ENCODE measurements at places on chromosomes 2 and 18.

- no peak for DNase-seq
Observed at GRCh38 chr2:211354481-211354880, 798.1 kb downstream of the CPS1 start.

DNA sequence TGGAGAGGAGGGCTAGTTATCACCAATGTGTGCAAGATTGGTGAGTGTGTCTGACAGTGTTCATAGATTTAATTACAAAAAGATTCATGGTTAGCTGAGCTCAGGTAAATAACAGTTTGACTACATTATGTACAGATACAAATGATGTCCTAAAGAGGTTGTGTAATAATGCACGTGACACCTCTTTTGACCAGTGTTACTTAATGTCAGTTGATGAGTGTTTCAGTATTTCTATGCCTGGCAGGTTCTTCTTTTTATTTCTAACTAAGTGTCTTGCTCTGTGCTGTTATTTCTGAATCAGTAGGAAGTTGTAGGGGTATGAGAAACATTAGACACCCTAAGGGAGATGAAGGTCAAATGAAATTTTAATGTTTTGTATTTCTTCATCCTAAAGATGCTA, 7.9 kb upstream of the INHBB start:
- no peak for DNase-seq

DNA sequence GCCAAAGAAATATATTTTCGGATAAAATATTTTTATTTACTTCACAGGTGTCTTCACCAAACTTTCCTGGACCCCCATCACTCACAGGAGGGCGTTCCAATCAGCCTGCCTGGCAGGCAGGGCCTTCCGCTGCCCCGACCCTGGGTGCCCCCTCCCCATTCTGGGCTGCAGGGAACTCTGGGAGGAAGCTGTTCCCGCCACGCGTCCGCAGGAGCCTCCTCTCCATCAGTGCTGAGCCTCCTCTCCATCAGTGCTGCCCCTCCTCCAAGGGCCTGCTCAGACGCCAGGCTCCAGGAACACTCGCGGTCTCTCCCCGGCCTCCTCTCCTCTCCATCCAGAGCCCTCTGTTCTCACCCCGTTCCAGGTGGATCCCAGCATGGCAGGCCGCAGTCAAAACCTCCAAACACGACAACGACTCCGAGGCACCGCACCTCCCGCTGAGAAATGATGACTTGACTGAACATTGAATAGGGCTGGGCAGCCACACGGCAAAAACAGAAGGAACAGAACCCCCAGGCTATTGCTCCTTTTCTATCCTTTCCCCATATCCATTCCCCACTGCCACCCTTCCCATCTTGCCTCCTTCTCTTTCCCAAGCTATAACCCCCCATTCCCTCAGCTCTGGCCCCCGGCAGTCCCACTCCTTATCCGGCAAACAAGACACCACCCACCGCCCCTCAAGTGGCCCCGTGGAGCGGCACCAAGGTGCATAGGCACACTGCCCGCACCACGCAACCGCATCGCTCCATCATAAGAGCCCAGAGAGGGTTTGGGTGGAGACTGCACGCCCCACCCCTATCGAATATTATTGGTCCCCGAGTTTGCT, 268.6 kb upstream of the RAB6C start:
- no peak for DNase-seq

DNA sequence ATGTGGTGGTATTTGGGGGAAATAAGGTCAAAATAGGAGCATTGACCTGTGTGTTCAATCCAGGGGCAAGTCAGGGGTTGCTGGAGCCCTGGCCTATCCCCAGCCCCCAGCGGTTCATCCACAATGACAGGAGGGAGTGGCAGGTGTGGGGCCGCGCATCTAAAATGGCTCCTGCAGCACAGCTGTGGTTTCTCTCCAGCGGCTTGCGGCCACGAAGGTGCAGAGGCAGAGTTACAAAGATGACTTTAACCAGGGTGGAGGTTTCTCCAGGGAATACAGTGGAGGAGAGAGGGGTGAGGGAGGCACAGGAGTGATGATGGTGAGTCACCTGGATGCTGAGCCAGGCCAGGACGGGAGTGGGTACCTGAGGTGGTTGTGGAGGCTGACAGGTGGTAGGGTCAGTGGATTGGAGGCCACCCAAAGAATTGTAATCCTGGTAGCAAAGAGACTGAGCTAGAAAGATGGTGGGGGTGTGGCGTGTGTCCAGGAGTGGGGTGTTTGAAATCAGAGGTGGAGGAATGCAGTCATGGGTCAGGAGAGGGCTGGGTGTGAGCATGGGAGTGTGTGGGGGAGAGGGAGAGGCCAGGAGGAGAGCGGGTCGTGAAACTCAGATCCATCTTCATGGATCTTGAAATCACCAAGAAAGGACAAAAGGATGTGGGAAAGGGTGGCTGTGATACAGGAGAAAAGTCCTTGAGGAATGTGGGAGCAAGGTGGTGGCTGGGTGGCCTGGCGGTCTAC, 83.2 kb downstream of the CTIF start:
- no peak for DNase-seq

DNA sequence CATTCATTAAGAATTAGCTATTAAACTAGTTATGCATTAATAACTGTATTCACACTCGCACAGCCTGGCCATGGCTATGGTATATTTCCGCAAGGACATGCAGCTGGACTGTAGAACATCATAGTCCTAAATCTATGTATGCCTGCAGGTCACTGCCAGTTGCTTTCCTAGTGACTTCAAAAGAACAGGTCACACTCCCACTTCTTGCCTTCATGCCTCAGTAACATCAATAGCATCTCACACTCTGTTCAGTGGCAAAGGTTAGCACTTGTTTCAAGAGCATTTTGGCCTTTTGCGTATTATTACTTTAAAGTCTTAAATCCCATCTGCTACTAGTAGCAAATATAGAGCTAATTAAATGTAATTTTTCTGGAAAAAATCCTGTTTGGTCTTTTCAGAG, 131.4 kb upstream of the DCC start:
- no peak for DNase-seq

GRCh38 chr18:73842795-73843394, 304.7 kb downstream of the FBXO15 start:
- peak; percentile 6 for DNase-seq

GRCh38 chr2:9249020-9249800, 42.6 kb downstream of the ASAP2 start:
- DNase-seq = no peak

- DNase-seq = no peak
Observed at GRCh38 chr2:26946841-26947784, 23.3 kb upstream of the MAPRE3 start.

DNA sequence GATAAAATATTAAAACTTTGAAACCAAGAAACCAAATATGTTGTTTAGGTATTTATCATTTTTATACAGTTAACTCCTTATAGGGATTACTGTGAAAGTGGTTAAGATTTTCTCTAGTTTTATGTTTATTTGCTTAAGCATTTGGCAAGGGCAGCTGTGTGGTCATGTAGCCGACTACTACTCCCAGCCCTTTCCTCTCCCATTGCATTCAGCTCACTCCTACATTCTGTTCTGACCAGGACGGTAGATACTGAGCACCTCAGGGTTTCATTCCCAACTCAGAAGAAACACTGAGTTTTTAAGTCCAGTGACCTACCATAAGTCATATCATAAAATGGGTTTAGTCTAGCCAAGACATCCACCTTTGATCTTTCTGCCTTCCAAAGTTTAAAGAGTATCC, 19.8 kb downstream of the FZD5 start:
- DNase-seq = no peak

DNA sequence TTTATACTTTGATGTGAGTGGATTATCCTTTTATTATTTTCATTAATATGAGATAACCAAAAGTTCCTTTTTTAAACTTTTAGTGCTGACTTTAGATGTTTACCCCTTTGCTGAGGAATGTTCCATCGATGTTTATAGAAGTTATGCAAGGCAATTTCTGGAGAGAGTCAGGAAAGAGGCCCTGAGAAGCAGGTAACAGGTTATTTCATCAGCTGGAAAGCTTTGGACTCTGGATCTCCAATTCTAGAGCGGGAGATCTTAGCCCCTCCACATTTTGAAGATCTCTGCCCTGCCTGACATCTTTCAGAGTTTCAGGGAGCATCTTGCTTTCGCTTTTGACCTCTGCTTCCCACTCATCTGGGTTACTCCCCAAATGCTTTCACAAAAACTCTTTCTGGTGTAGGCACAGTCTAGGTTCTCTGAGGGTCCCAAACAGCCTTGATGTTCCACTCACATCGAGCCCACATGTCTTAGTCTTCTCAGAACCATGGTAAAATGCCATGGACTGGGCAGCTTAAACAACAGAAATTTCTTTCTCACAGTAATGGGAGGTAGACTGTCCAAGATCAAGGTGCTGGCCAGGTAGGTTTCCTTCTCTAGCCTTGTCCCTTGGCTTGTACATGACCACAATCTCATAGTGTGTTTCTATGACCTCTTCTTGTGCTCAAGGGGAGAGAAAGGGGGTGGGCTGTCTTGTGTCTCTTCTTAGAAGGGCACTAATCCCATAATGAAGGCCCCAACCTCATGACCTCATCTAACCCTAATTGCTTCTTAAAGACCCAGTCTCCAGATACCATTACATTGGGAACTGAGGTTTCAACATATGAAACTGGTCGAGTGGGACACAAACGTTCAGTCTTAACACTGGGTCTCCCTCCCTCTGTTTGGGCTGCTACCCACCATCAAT, 87.1 kb downstream of the DOK6 start:
- DNase-seq = no peak

DNA sequence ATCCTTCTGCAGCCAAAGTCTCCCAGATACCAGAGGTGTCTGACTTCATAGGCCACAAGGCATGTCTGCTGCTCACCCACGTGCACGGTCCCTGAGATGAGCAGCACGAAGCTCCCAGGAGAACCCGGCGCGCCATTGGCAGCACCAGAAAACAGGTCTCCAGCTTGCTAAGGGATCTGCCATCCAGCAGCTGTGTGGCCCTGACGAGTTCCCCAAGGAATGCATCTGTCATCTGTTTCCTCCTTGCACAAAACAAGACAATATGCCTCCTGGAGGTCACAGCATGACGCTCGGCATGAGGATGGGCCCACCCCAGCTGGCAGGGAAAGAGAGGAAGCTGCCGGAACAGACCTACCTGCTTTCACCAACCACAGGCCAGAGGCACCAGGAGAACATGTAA, 29.2 kb downstream of the HS6ST1 start:
- DNase-seq = no peak

GRCh38 chr2:28045676-28046351, 155.3 kb downstream of the BABAM2 start:
- DNase-seq = no peak

DNA sequence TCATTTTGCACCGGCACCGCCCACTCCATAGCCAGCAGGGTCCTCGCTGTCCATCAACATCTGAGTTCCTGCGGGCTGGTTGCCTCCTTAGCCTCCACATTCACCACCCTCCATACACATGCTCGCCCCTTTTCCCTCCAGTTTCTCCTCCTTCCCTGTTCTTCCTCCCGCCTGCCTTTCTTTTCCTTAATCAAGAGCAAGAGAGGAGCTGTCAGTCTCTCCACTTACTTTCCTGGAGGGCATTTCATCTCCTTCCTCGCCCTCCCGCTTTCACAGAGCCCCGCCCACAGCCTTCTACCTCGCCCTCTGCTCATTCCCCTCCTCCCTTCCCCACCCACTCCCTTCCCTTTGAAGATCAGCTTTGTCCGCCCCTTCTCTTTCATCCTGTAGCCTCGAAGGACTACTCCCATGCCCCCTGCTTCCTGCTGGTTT, 13.8 kb upstream of the ZBTB7C start:
- no peak for DNase-seq

GRCh38 chr18:11826836-11827235, 24.4 kb upstream of the CHMP1B start:
- DNase-seq = no peak

GRCh38 chr2:236689981-236690380, 120.4 kb downstream of the ACKR3 start:
- no peak for DNase-seq

DNA sequence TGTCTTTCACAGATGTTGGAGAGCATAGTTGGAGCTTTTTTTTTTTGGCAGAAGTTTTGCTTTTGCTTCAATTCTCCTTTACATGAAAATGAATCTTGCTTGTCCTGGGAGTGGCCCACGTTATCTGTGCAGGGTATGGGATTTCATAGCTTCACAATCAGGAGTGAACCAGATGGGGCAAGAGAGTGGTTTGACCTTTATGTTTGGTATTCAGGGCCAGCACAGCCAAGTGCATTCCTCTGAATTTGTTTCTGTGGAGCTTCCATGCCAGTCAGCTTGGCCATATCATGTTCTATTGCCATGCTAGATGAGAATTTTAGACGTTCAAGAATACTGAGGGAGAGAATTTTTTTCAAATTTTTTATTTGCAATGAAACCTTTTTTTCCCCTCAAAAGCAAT, 116.6 kb downstream of the PRPF40A start:
- DNase-seq = no peak

GRCh38 chr2:143230506-143231253, 101.5 kb downstream of the ARHGAP15 start:
- no peak for DNase-seq

DNA sequence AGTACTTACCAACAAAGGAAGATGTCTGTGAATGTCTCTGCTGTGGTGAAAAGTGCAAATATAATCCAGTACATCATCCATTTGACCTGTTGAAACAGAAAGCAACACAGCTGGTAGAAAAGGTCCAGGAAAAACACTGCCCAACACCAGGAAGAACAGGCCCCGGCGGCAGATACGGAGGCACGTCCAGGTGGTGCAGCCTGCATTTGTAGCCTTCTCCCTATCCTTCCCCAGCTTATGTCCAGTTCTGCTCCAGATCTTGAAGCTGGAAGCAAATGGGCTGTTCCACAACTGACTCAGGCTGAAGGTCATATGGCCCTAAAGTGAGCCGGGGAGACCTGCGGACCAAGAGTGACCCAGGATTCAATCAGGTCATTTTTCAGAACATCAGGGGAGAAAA, 64.7 kb downstream of the MRPL35 start:
- DNase-seq = no peak

GRCh38 chr2:85110991-85111560, 22.1 kb upstream of the TCF7L1 start:
- DNase-seq = no peak

- no peak for DNase-seq
Observed at GRCh38 chr2:101500860-101501259, 25.9 kb upstream of the RFX8 start.

GRCh38 chr2:143875295-143876233, 644.4 kb downstream of the ZEB2 start:
- DNase-seq = no peak

GRCh38 chr2:85737481-85737880, 16.3 kb upstream of the ATOH8 start:
- no peak for DNase-seq

- no peak for DNase-seq
Observed at GRCh38 chr2:147231081-147231480, 613.7 kb upstream of the ACVR2A start.

GRCh38 chr18:3120356-3120755, 99.4 kb downstream of the MYOM1 start:
- DNase-seq = no peak

GRCh38 chr2:135829378-135830135, 7.4 kb downstream of the LCT start:
- no peak for DNase-seq

DNA sequence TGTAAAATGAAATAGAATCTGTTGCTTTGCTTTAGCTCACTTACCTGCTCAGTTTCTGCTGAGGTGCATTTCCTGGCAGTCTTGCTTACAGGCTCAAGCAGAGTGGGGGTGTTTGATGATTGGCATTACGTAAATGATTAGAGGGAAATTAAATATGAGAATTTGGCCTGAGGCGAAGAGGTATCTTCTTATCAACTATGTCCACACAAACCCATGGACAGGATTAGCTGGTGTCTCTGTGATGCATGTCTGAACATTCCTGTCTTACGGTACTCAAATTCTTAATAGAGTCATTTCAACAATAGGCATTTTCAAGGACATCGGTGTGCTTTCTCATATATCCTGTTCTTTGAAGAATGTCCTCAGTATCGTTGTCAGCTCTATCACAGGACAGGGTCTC, 102.1 kb downstream of the PRPF40A start:
- DNase-seq = no peak

- DNase-seq = no peak
Observed at GRCh38 chr2:120589771-120590608, 145.7 kb upstream of the GLI2 start.
